NCI-H1105 treated with DMSO at 0.1 percent for 48 hours (cell line): ENCODE measurements at places on chromosomes 5 and 9.

DNA sequence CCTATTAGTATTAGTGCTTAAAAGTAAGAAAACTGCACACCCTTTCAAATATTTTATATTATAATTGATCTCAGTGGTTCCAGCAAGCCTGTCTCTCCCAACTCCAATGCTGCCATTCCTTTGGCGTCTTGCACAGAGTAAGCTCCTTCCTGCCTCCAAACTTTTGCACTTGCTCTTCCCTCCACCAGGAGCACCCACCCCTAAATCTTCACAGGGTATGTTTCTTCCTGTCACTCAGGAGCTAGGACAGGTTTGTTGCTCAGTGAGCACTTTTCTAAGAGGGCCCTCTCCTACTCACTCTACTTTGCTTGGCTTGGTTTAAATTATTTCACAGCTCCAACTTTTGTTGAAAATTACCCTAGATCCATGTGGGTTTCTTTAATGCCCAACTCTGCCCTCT is 189.1 kb upstream of the ADRA1B start:
- no peak for DNase-seq

DNA sequence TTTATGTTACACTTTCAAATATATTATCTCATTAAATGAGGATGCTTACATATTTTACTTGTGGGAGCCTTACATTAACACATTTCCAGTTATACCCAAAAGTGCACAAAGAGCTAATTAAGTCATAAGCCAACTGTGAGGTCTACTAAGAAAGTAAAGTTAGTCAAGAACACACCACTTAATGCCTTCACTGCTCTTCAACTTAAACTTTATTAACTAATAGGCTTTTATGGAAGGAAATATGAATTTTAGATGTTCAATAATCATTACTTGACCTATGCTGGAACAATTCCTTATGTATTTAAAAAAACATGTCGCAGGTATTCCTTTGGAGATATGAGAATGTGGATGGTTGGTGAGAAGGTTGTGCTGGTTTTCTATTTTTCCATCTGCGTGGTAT is 3.4 kb downstream of the ST8SIA4 start:
- DNase-seq, result no peak

DNA sequence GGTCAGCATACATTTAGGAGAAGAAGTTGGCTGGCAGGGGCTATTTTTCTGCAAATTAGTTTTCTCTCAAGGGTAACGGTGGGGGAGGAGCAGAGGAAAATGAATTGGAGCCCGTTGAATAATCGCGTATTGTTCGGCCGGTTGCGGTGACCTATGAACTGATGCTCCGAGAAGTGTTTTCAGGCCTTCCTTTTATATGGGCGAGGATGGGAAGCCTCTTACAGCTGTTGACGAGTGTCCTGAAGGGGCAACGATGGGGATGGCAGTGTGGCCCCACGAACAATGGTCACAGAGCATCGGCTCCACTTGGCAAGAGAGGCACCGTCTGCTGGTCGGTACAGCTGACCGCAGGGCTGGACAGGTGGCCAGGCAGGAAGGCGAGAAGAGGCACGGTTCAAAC is 400.7 kb downstream of the ZSWIM6 start:
- no peak for DNase-seq

GRCh38 chr9:136204838-136205706 is at the start of gene LHX3:
Gene LHX3, minus strand, starts transcription at chr9:136205128. Its CDS starts 116 bp downstream, at chr9:136205012.
- no peak for DNase-seq

GRCh38 chr5:179266291-179267070 is 78.8 kb downstream of the ADAMTS2 start:
- DNase-seq, result no peak

DNA sequence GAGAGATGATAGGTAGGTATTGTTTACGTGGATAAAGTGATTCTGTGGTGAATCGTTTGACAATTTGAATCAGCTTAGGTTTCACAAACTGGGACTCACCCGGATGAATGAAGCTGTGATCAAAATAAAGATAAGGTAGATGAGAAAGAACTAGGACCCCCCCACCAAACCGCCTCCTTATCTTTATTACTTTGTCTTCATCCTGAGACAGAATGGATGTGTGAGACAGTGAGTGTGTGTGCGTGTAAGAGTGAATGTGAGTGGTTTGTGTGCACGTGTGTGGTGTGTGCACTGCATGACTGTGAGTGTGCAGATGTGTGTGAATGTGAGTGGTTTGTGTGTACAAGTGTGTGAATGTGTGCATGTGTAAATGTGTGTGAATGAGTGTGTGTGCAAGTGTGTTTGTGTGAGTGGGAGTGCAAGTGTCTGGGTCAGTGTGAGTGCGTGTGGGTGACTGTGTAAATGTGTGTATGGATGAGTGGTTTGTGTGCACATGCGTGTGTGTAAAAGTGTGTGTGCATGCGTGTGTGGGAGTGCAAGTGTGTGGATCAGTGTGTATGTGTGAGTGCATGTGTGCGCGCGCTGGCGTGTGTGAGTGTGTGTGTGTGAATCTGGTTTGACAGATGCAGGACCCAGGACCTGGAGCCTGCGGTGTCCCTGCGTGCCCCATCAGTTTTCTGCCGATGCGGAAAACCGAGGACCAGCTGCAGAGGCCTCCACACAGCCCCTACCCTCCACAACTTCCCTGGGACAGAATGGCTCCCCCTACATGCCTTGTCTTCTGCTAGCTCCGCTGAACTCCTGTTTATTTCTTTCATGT is 11.4 kb upstream of the ENG start:
- no peak for DNase-seq

DNA sequence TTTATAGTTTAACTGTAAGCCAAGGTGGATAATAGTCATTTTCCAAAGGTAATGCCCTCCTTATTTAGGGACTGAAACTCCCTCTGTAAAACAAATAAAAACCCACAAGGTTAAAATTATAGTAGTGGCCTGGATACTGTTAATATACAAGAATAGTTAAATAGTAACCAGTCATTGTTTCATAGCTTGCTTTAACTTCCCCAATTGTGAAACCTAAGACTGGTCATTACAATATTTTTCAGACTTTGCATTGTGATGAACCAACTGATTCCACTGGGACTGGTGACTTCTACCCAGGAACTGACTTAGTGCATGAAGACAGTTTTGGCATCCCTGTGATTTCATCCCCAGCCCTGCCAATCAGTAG is 162.6 kb downstream of the SMC2 start:
- DNase-seq, result no peak

DNA sequence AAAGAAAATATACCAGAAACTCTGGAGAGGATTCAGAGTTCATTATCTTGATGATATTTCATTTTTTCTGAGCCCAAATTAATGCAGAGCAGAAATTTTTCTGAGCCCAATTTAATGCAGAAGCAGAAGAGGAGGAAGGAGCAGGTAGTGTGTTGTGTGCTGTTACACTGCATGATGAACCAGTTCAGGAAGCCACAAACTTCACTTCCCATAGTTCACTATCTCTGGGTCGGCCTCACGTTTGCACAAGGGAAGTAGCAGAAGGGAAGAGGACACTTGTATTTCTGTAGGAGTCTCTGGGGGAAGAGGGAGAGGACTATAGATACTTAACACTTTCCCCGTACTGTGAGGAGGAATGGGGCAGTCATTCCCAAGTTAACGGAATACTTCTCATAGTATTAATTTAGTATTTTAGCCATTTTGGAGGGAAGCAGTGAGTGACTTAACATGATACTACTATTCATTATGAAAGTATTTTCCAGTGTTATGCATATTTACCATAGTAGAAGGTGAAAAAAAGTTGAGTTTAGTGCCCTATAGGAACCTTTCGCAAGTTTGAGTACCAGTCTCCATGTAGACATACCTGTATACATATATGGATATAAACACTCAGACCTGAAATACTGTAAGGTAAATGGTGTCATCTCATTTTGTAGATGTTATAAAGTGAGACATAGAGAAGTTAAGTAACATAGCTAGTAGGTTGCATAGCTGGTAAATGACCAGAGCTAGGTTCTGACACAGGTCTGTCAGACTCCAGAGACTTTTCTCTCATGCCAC is 30.0 kb downstream of the XPA start:
- DNase-seq, result no peak

DNA sequence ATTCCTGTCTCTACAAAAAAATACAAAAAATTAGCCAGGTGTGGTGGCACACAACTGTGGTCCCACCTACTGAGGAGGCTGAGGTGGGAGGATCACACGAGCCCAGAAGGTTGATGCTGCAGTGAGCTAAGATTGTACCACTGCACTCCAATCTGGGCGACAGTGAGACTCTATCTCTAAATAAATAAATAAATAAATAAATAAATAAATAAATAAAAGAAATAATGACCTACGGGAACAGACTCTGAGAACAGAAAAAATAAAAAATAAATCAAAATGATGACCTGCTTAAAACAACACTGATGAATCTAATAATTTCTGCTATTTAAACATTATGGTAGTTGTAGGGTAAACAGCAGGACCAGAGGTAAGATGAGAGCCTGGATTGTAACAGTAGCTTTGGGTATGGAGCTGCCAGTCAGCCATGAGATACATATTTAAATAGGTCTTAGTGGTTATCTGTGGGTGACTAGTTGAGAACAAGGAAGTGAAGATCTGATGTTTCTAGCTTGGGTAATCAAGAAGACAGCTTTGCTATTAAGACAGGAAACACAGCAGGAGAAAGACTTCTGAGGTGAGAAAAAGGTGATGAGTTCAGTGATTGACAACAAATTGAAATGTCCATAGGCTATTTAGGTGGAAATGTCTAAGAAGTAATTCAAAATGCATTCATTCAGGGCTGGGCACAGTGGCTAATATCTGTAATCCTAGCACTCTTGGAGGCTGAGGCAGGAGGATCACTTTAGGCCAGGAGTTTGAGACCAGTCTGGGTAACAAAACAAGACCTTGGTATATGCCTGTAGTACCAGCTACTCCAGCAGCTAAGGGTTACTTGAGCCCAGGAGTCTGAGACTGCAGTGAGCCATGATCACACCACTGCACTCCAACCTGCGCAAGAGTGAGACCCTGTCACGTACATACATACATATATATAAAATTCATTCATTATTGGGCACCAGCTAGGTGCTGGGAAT is 11.0 kb downstream of the RNF145 start:
- DNase-seq, result no peak

GRCh38 chr9:21141427-21141882 is at the start of gene IFNW1:
Gene IFNW1, minus strand, starts transcription at chr9:21141832. Its CDS starts 262 bp downstream, at chr9:21141570.
- DNase-seq, result no peak
